Uterus (tissue), 4 donors: ENCODE measurements at places on chromosomes 5 and 9.

DNA sequence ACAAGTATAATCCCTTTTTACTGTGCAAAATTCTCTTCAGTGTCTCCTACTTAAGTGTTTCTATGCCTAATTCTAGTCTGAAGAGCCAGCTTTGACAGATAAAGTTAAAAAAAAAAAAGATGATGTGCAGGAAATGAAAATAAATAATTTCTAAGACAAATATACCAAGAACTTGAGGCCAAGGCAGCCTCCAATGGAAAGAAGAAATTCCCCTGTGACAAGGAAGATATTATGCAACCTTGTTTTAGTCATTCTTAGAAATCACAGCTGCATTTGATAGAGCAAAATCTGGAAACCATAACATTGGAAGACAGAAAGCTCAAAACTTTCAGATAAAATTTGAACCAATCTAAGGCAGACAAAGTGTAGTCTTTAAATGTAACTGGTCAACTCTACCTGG lies 375.9 kb upstream of the TLE4 start:
- DNase-seq = no peak

- no peak for DNase-seq
Observed at GRCh38 chr9:3151672-3152576, 308.0 kb upstream of the PUM3 start.

GRCh38 chr9:96004379-96004778 lies 128.9 kb downstream of the ERCC6L2 start:
- no peak for DNase-seq

- no peak for DNase-seq
Observed at GRCh38 chr5:128199104-128199503, 115.5 kb downstream of the SLC12A2 start.

DNA sequence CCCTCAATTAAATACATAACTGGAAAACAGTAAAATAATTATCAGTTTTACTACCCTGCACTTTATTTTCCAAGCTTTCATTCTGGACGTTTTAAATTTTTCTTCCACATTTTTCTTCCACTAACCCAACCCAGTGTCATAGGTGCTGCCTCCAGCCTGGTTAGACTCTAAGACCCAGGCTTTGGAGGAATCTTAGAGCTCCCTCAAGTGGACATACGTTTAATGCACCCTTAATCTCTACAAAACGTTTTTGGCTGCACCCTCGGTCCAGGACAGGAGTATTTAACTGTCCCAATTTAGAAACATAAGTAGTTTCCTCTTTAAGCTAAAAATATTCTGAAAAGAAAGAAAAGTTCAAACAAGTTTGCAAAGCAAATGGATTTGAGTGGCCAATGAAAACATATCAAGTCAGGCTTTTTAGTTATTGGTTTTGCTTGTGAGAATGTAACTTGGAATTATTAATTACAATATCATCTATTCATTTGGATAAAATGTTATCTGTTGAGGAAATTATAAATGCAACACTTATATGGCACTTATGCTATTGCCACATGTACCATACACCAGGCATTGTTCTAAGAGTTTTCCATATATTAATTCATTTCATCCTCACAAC lies 38.9 kb downstream of the CDH6 start:
- DNase-seq = no peak

GRCh38 chr5:75214928-75215327 lies 21.8 kb downstream of the ANKRD31 start:
- DNase-seq = no peak

GRCh38 chr9:109440797-109441287 lies 57.3 kb downstream of the PTPN3 start:
- peak; percentile 22 for DNase-seq

DNA sequence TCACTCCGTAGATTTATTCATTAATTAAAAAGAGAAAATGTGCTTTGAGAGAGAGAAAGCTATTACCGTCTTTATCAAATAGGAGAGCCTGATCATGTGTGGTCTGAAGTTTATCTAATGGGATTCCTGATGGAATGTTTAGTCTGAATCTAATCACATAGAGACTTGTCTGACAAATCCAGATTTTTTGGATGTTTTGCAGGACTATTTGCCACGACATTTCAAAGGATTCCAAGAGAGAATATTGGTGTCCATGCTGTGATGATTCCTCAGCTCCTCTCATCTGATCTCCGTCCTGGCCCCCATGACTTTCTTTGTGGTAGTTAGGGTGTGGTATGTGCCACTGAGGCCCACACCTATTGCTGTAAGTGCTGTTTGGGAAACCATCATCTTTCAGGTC lies 20.1 kb upstream of the CDKN2B start:
- DNase-seq = no peak

DNA sequence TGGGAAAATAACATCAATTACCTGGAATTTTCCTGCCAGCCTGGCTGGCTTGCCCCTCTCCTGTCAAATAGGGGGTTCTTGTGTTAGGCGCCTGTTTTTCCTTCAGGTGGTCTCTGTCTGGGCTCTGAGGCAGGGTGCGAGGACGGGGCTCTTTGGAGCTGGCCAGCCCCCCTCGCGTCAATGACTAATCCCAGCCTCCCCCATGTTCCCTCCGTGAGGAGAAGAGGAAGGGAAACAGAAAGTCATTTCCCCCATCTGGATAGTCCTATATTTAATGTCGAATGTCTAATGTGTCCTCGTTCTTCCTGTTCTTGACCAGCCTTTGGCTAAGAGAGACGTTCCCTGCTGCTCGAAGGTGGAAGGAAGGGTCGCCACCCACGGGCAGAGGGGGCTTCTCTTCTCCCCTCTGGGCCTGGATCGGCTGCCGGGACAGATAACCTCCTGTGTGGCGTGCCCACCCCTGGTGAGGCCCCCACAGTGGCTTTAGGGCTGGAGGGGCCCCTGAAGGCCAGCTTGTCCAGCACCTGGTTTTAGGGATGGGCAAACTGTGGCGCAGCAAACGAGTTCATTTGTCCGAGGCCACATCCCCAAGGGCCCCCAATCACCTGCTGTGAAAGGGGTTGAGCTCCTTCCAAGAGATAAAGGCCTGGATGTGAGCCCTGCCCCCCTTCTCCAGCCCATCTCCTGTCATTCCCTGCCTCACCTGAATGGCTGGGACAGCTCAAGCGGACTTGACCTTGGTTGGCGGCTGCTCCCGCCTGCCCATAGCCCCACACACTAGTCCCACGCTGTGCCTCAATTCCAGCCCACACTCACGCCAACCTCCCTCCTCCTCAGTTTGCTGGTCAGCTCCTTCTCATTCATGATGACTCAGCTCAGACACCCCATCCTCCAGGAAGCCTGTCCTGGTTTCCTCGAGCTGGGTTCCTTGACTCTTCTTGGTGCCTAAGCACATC lies 35.9 kb upstream of the UNC5A start:
- DNase-seq = no peak

DNA sequence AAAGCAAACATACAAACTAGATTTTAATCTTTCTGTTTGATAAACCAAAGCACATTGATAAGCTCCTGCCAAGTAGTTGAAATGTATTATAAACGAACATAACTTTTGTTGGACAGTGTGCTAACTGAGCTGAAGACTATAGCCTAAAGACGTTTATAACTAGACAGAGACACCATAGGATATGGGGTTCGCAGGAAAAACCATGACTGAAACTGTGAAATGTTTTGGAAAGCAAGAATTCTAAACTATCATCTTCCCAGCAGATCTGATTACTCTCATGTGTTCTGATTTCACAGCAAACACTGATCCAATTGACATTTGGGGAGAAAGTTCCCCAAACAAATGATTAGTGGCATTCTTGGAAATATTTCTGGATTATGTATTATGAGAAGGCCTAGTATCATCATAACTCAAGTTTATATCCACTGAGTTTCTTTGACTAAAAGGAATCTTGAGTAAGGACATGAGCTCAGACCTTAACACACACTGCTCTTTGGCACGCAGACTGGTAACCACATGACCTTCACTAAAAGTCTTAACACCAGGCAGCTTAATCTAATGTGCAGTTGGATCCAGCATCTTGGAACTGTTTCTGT lies 375.2 kb downstream of the ZNF608 start:
- DNase-seq = peak; percentile 72

- DNase-seq = no peak
Observed at GRCh38 chr5:64811050-64811640, 42.4 kb downstream of the CWC27 start.

DNA sequence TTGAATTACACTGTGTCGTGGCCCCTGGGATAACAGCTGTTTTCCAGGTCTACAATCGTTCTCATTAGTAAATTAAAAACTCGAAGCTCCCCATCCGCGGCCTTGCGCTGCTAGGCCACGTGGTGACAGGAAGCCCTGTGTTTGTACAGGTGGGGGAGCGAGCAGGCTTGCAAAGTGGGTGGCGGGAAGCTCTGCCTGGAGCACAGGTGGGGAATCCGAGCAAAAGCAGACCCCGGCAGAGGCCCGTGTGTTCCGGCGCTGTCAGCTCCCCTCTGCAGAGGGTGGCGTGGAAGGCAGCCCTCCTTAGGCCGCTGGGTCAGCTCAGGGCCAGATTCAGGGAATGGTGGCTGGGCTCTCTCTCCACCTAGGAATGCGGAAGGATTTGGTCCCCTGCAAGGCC lies 59.5 kb upstream of the ERCC6L2 start:
- DNase-seq = no peak

DNA sequence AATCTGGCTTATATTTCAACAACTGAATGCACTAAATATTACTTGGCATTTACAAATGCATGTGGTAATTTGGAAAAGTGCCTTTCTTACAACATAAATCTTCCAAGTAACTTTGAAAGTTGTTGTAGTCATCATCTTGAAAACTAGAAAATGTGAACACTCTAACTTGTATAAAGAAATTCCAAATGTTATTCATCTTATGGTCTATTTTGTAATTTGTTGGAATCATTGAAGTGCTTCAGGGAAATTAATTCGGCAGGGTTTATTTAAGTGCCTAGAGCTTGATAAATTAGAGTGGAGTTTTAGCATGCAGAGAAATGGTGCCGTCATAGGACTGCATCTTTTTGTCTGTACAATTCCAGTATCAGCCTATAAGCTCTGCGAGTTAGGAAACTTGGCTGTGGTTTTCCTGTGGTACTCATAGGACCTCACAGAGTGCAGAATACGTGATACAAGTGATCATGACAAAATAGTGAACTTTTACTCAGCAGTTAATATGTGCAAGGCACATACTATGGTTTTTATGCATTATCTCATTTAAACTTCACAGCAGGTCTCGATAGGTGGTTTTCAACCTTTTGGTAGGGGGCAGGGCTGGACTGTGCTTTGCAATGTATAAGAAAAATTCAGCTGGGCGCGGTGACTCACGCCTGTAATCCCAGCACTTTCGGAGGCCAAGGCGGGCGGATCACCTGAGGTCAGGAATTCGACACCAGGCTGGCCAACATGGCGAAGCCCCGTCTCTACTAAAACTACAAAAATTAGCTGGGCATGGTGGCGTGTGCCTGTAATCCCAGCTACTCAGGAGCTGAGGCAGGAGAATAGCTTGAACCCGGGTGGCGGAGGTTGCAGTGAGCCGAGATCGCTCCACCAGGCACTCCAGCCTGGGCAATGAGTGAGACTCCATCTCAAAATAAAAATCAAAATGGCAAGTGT lies 79.6 kb downstream of the RAI14 start:
- no peak for DNase-seq

DNA sequence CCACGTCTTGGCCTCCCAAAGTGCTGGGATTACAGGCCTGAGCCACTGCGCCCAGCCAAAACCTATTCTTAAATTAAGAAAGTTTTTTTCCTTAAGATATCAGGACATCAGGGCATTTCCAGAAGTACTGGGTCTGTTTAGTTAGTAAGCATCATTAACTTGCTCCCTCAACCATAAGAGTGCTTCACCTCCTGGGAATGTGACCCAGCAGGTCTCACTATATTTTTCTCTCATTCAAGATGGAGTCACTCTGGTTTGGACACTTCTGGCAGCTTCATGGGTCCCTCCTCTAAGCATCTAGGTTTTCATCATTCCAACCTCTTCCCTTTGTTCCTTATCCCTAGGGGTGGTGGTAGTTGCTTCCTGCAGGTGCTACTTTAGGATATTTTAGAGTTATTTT lies 10.3 kb upstream of the BRD3OS start:
- no peak for DNase-seq

DNA sequence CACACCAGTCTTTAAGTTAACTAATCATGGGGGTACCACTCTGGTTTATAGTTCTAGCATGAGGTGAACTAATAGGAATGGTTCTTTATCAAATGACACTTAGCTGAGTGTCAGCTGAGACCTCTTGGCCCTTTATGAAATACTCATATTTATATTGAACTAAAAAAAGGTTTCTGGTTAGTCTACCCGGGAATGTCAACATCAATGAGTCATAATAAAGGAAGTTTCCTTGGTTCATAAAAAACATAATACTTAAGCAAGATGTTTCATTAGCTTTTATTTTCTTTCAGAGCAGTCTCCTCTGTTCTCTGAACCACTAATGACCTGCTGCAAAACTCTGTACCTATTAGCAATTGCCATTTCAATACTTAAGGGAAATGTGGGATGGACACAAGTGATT lies 13.7 kb downstream of the DAB2 start:
- DNase-seq = no peak

GRCh38 chr9:95756101-95756500 lies 119.4 kb upstream of the ERCC6L2 start:
- no peak for DNase-seq

DNA sequence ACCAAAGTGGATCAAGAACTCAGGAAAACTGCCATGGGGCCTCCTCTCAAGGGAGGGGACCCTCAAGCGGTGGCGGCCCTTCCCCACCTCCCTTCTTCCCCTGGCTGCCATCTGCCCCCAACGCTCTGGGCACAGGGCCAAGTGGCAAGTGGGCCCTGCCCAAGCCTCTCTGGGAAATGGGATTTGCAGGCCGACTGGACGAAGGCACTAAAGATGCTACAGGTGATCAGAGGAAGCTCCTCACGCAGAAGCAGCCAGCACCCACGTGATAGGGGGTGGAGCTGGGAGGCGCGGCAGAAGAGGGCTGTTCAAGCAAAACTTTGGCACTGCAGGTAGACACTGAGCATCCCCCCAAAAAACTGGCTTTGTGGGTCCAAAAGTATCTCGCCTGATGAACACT lies 52.7 kb upstream of the UBTD2 start:
- DNase-seq = no peak

- DNase-seq = no peak
Observed at GRCh38 chr5:6976971-6977370, 263.7 kb downstream of the TENT4A start.

DNA sequence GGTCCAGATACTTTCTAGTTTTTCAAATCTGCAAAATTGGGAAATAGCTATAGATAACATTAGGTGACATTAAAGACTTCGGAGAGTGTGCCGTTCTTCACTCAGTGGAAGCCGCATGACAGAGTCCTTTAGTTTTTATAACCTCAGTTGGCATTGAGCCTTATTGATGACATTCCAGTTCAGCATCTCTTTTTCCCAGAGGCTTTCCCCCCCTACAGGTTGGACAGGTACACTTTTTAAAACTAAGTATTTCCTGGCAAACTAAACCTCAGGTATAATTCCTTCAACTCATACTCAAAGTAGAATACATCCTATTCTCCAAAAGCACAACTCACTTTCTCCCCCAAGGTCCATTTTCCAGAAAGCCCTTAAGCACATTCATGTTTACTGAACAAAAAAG lies 58.7 kb downstream of the SLC46A2 start:
- DNase-seq = no peak

- DNase-seq = no peak
Observed at GRCh38 chr5:107937651-107938355, 267.1 kb upstream of the EFNA5 start.

GRCh38 chr5:12636209-12636608 lies 732.0 kb upstream of the CTNND2 start:
- DNase-seq = no peak
